Activated naive CD8-positive, alpha-beta T cell treated with anti-CD3 and anti-CD28 coated beads, Interleukin-2, amount 10 ng/mL, durations not matched to agents 7 days and 5 days (primary cell): ENCODE measurements at places on chromosomes 2 and 18. TPM values are rescaled to one million over a fixed set of nuclear protein-coding genes. Genes with fewer than 3 reads are reported as not detected.

CEBPZOS gene
- total RNA-seq, result 41.8 TPM

IGFBP5 gene
- 0.08 TPM for total RNA-seq

MORN2 gene
- total RNA-seq, result 2.2 TPM

FOXD4L1 gene
- total RNA-seq, result 0.47 TPM

CCDC148 gene
- not detected for total RNA-seq

CFAP210 gene
- total RNA-seq, result not detected

TEKT4 gene
- total RNA-seq, result not detected

RNU2-63P gene
- total RNA-seq, result 21.5 TPM

SALL3 gene
- not detected for total RNA-seq

GPR39 gene
- not detected for total RNA-seq

FSIP2 gene
- total RNA-seq, result 0.36 TPM

RGPD3 gene
- 0.14 TPM for total RNA-seq

IL1F10 gene
- not detected for total RNA-seq

RUFY4 gene
- 3.0 TPM for total RNA-seq

DSG2 gene
- 0.28 TPM for total RNA-seq

RAB10 gene
- 88.0 TPM for total RNA-seq

BOLL gene
- total RNA-seq, result not detected

ALK gene
- total RNA-seq, result not detected

GAREM2 gene
- total RNA-seq, result 4.9 TPM

CLHC1 gene
- total RNA-seq, result 19.4 TPM

CAPN14 gene
- 0.28 TPM for total RNA-seq

CLEC4F gene
- not detected for total RNA-seq

OTOS gene
- total RNA-seq, result not detected

CHST9 gene
- total RNA-seq, result not detected

DSG3 gene
- not detected for total RNA-seq

ZBTB14 gene
- 34.3 TPM for total RNA-seq

C2orf80 gene
- not detected for total RNA-seq

GPAT2 gene
- 15.0 TPM for total RNA-seq

SLC9A4 gene
- 0.08 TPM for total RNA-seq

MOGAT1 gene
- not detected for total RNA-seq

REG1B gene
- not detected for total RNA-seq

WDR75 gene
- total RNA-seq, result 51.6 TPM

ABCG8 gene
- total RNA-seq, result not detected

TBR1 gene
- not detected for total RNA-seq

ACADL gene
- total RNA-seq, result not detected

EVX2 gene
- not detected for total RNA-seq

AMER3 gene
- not detected for total RNA-seq

SERPINB12 gene
- not detected for total RNA-seq

CSRNP3 gene
- not detected for total RNA-seq

BCL2L11 gene
- total RNA-seq, result 17.2 TPM
